ENCODE measurements at places on chromosomes 1 and 21.

DNA sequence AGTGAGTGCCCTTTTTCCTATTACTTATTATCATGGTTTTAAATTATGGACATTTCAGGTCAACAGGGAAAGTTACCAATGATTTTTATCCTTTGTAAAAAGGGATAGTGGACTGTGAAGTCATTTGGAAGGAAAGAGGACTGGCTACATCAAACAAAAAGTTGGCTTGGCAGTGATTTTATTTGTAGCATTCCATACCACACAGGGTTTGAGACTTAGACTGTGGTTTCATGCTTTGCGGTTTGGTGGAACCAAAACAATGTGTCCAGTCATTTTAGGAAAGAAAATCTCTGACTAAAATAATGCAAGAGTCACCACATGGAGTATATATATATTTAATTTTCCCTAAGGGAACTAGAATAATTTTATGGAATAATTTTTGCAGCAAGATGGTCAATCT lies 239.5 kb downstream of the HMCN1 start:
- DNase-seq: no peak

- DNase-seq: no peak
Measured at GRCh38 chr1:6295910-6296309, 35.0 kb upstream of the GPR153 start.

DNA sequence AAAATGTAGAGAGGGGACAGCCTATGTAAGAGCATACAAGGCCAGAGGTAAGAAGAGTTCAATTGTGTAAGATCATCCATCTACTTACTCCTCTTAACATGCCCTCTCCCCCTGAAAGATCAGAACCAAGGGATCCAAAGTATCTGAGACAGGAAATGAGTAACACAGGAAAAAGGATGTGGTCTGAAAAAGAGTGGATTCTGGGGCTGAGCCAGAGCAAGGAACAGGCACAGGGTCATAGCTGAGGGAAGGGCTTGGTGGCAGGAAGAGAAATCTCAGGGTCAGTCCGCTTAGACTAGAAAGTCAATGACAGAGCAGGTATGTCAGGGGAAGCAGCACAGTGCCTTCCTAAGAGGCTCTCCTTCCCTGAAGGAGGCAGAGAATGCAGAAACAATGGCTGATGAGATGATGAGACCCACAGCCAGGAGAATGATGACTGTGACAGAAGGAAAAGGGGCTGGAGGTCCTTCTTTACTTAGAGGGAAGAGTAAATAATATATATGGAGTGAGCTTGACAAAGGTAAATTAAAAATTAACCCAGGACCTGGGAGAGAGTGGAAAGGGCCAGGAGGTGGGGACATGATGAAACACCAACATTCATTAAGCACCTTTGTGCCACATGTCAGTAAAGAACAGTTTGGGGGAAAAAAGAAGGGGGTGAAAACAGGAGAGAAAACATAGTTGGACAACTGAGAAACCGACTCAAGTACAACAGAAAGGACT lies 26.2 kb upstream of the A3GALT2 start:
- no peak for DNase-seq

DNA sequence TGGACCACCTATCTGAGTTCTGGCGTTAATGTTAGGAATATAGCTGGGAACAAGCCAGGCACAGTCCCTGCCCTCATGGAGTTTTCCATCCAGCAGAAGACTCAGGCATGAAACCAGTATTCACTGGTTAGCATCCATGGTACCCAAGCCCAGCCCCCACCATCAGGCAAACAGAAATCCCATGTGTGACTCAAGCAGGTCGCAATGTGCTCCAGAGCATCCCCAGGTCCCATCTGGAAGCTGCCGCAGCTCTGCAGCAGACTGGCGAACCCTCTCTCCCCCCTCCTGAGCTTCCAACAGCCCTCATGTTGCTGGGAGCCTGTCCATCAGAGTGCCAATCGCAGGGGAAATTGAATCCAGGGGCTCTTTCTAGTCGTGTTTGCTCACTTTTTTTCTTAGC lies 174.2 kb downstream of the RRAGC start:
- no peak for DNase-seq

- DNase-seq: no peak
Measured at GRCh38 chr1:17973694-17974093, 133.9 kb upstream of the IGSF21 start.
